ENCODE measurements at places on chromosomes 4 and X.

DNA sequence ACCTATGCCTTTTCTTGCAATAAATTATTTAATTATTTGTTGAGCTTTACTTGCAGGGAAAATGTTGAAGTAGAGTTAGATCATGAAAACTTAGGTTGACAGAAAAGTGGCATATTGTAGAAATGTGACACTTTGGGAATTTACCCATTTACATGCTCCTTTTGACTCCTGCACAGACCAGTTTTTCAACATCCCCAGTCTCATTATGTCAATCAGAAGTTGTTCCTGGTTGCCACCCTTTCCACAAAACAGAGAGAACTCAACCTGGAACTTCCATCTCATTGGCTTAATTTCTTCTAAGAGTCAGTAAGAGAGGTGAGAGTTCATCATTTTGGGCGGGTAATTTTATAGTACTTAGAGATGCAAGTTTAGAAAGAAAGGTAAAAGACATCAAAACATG lies 284.6 kb upstream of the ANKRD50 start:
- H3K27me3 ChIP-seq, result no peaks in the 10 kb centered on the region
- no peaks in the 10 kb centered on the region for H3K36me3 ChIP-seq
- H3K27ac ChIP-seq, result no peak overlapping the region
- no peaks in the 10 kb centered on the region for H3K4me1 ChIP-seq

- no peak overlapping the region for H3K4me3 ChIP-seq
- H3K4me1 ChIP-seq, result peaks cover 15% of the 10 kb centered on the region
- H3K27ac ChIP-seq, result no peak overlapping the region
- no peaks in the 10 kb centered on the region for H3K27me3 ChIP-seq
- no peak for DNase-seq
Measured at GRCh38 chr4:25801594-25801993, 61.2 kb downstream of the SEL1L3 start.

DNA sequence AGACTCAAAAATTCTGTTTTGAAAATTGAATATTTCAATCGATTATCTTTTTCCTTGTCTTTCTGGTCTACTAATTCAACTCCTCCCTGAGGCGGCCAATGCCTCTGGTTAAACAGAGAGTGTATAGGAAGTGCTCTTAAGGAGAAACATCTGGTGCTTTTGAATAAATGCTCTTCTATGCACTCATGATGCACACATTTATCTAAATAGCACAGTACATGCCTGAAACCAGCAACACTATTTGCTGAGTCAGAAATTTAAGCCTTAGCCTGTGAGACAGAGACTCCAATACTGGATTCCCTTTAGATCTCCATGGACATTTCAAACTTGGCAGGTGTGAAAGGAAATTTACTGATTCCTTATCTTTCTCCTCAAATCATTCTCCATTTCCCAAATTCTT lies 118.6 kb downstream of the SLIT2 start:
- no peak for DNase-seq

DNA sequence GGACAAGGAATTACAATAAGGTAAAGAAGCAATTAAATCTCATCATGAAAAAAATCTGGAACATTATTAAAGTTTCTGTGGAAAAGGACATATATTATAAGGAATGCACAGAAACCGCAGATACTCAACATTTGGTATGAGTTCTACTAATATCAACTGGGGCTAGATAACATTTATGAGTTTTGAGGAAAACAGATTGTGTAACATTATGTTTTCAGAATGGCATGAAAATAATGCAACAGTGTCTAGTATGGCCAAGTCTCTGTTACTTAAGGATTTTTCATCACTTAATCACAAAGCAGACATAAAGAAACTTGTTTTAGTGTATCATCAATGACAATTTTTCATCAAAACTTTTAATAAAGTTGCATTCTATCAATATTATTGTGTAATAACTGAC lies 785.0 kb downstream of the GLUD2 start:
- H3K4me1 ChIP-seq, result no peaks in the 10 kb centered on the region
- no peaks in the 10 kb centered on the region for H3K36me3 ChIP-seq
- no peak overlapping the region for H3K4me3 ChIP-seq
- no peaks in the 10 kb centered on the region for H3K27me3 ChIP-seq
- no peak overlapping the region for H3K27ac ChIP-seq
- no peak for DNase-seq

GRCh38 chrX:68163441-68163840 lies 269.9 kb downstream of the OPHN1 start:
- H3K27ac ChIP-seq, result no peak overlapping the region
- no peaks in the 10 kb centered on the region for H3K36me3 ChIP-seq
- H3K4me1 ChIP-seq, result no peaks in the 10 kb centered on the region
- H3K27me3 ChIP-seq, result no peaks in the 10 kb centered on the region
